ENCODE measurements at places on chromosomes 4 and X. TPM values are rescaled to one million over a fixed set of nuclear protein-coding genes. Genes with fewer than 3 reads are reported as not detected.

- no peak overlapping the region for H3K27ac ChIP-seq
- H3K4me3 ChIP-seq: no peak overlapping the region
- H3K27me3 ChIP-seq: no peaks in the 10 kb centered on the region
- H3K36me3 ChIP-seq: no peaks in the 10 kb centered on the region
Measured at GRCh38 chrX:28880136-28880535, 292.9 kb downstream of the IL1RAPL1 start.

The CXCL5 gene
- not detected for total RNA-seq

- H3K27ac ChIP-seq: peak overlapping the region; percentile 99
- no peak overlapping the region for H3K4me3 ChIP-seq
- H3K4me1 ChIP-seq: peaks cover 2% of the 10 kb centered on the region
- peak; percentile 81 for DNase-seq
- no peaks in the 10 kb centered on the region for H3K27me3 ChIP-seq
Measured at GRCh38 chrX:119503484-119503861, 35.2 kb downstream of the SLC25A5 start.

GRCh38 chr4:121016611-121017010 lies 55.7 kb downstream of the NDNF start:
- H3K27me3 ChIP-seq: no peaks in the 10 kb centered on the region
- H3K27ac ChIP-seq: no peak overlapping the region
- H3K4me3 ChIP-seq: no peak overlapping the region
- no peak for DNase-seq
- H3K36me3 ChIP-seq: no peaks in the 10 kb centered on the region

DNA sequence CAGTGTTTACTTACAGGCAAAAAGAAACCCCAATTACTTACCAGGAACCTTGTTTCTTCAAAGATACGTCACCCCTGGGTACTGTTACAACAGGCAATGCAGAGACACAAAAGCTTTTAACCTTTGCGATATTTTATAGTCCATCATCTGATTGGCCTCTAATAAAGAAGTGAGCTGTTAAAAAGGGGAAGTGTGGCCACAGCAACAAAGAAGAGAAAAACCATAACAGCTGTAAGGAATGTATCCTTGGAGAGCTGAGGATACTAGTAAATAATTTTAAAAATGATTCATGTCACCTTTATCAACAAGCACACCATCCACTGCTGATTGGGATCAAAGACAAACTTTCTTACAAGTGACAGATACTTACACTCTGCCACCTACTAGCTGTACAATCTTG lies 14.1 kb downstream of the GABRA4 start:
- H3K27me3 ChIP-seq: no peaks in the 10 kb centered on the region
- DNase-seq: no peak
- H3K4me3 ChIP-seq: no peak overlapping the region
- no peak overlapping the region for H3K27ac ChIP-seq

The UNC5C gene
- 11.2 TPM for total RNA-seq

GRCh38 chr4:76546327-76546726 lies 111.3 kb downstream of the SHROOM3 start:
- H3K27ac ChIP-seq: no peak overlapping the region
- no peaks in the 10 kb centered on the region for H3K27me3 ChIP-seq
- no peaks in the 10 kb centered on the region for H3K4me1 ChIP-seq
- H3K4me3 ChIP-seq: no peak overlapping the region
- DNase-seq: no peak
- H3K36me3 ChIP-seq: no peaks in the 10 kb centered on the region

GRCh38 chrX:140123446-140123845 lies 158.1 kb upstream of the CXorf66 start:
- no peak overlapping the region for H3K27ac ChIP-seq
- DNase-seq: no peak
- H3K4me3 ChIP-seq: no peak overlapping the region
- H3K4me1 ChIP-seq: no peaks in the 10 kb centered on the region

- no peak overlapping the region for H3K4me3 ChIP-seq
- H3K4me1 ChIP-seq: no peaks in the 10 kb centered on the region
- no peaks in the 10 kb centered on the region for H3K27me3 ChIP-seq
- DNase-seq: no peak
Measured at GRCh38 chr4:10502717-10503116, 45.5 kb upstream of the ZNF518B start.

The SUPT20HL2 gene
- total RNA-seq: not detected

DNA sequence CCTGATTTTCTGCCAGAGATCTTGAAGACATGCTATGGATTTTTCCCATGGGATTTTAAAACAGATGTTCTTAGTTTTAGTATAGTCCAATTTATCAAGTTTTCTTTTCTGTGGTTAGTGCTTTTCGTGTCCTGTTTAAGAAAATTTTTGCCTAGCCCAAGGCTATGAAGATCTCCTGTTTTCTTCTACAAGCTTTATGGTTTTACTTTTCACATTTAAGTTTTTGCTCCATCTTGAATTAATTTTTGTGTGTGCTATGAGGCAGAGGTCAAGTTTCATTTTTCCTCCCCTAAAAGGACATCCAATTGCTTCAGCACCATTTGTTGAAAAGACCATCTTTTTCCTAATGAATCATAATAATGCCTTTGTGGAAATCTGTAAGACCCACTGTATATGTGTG lies 65.6 kb downstream of the POLR2B start:
- H3K4me3 ChIP-seq: no peak overlapping the region
- H3K36me3 ChIP-seq: no peaks in the 10 kb centered on the region
- no peak for DNase-seq
- H3K4me1 ChIP-seq: peaks cover 25% of the 10 kb centered on the region

DNA sequence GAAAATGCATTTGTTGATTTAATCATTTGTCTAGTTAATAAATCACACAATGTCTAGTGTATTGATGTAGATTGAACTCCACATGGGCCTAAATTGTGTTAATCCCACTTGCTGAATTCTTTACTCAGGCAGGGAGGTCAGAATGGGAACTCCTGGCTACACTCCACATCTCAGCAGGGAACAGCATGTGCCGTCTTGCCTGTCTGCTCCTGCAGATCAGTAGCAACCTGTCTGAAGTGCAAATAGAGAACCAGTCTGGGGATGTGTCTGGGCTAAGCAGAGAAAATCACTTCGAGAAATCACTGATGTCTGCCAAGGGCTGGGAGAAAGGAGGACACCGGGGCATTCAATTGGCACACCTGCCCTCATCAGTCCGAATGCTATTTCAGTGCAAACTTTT lies 16.5 kb upstream of the MXRA5 start:
- H3K27me3 ChIP-seq: no peaks in the 10 kb centered on the region
- H3K4me3 ChIP-seq: no peak overlapping the region
- DNase-seq: no peak

The MED14 gene
- total RNA-seq: 52.0 TPM

- H3K36me3 ChIP-seq: no peaks in the 10 kb centered on the region
- H3K27ac ChIP-seq: no peak within 1 kb of the TSS
- H3K4me1 ChIP-seq: no peaks in the 10 kb centered on the region
- DNase-seq: no peak
- peak within 1 kb of the TSS; percentile 67 for H3K4me3 ChIP-seq
- no peaks in the 10 kb centered on the region for H3K27me3 ChIP-seq
Measured at GRCh38 chrX:108438110-108438623, at the start of gene COL4A6. Gene COL4A6, minus strand, starts transcription at chrX:108438422. Its CDS starts 226 bp downstream, at chrX:108438196.

GRCh38 chr4:109876634-109877265 lies 28.8 kb downstream of the LRIT3 start:
- no peak overlapping the region for H3K4me3 ChIP-seq
- no peak for DNase-seq
- no peaks in the 10 kb centered on the region for H3K4me1 ChIP-seq

The SPIN4 gene
- 12.3 TPM for total RNA-seq

The STPG2 gene
- 0.65 TPM for total RNA-seq

DNA sequence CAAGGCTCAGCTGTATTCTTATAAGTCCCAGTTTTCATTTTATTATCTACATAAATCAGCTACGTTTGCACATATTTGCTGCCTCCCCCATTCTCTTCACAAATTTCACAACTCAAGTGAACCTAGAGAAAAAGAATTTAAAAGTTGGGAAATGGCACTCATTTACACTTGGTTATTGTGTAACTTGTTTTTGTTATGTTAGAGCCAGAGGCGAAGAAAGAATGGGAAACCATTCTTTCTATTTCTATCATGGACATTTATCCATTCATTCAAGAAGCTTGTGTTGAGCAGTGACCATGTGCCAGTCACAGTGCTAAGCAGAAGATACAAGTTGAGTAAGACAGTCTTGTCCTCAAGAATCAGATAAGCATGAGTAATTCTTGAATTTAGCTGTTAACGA lies 13.5 kb downstream of the LIAS start:
- no peak overlapping the region for H3K27ac ChIP-seq
- H3K4me3 ChIP-seq: no peak overlapping the region
- H3K4me1 ChIP-seq: no peaks in the 10 kb centered on the region
- DNase-seq: no peak

The PRKG2 gene
- 0.24 TPM for total RNA-seq

- H3K4me3 ChIP-seq: no peak overlapping the region
- H3K27me3 ChIP-seq: no peaks in the 10 kb centered on the region
- H3K27ac ChIP-seq: no peak overlapping the region
- DNase-seq: no peak
- H3K4me1 ChIP-seq: no peaks in the 10 kb centered on the region
Measured at GRCh38 chr4:108185252-108185651, 16.5 kb upstream of the LEF1 start.

GRCh38 chr4:65250916-65251315 lies 419.4 kb downstream of the EPHA5 start:
- no peak for DNase-seq
- no peaks in the 10 kb centered on the region for H3K4me1 ChIP-seq
- H3K27me3 ChIP-seq: no peaks in the 10 kb centered on the region
- no peak overlapping the region for H3K27ac ChIP-seq

DNA sequence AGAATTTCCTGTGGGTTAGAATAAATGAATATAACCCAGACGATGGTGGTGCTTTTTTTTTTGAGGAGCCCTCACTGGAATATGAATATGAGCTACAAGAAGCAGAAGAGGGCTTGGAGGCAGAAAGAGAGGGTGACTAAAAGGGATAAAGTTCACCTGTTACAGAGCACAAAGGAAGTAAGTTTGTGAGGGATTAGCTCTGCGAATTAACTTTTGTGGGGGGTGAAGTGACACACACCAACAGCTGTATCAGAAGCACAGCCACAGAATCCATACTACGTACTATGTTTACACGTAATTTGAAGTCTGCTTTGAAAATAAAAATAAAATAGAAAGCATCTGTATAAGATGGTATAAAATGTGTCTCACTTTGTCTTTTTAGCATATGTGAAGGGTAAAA lies 963.6 kb upstream of the DIAPH2 start:
- no peaks in the 10 kb centered on the region for H3K4me1 ChIP-seq
- H3K27me3 ChIP-seq: no peaks in the 10 kb centered on the region
- no peak overlapping the region for H3K27ac ChIP-seq
- H3K4me3 ChIP-seq: no peak overlapping the region
- no peak for DNase-seq
- H3K36me3 ChIP-seq: no peaks in the 10 kb centered on the region

The TEX13D gene
- total RNA-seq: not detected

The GSX2 gene
- not detected for total RNA-seq

- H3K27ac ChIP-seq: no peak overlapping the region
- peaks cover 4% of the 10 kb centered on the region for H3K4me1 ChIP-seq
- peak overlapping the region; percentile 33 for H3K4me3 ChIP-seq
- no peak for DNase-seq
- no peaks in the 10 kb centered on the region for H3K36me3 ChIP-seq
Measured at GRCh38 chrX:64394059-64394873, 986 bp downstream of the MTMR8 start.

GRCh38 chr4:52001616-52002015 lies 18.5 kb downstream of the LRRC66 start:
- DNase-seq: no peak
- no peak overlapping the region for H3K27ac ChIP-seq
- H3K4me3 ChIP-seq: no peak overlapping the region
- H3K36me3 ChIP-seq: no peaks in the 10 kb centered on the region

DNA sequence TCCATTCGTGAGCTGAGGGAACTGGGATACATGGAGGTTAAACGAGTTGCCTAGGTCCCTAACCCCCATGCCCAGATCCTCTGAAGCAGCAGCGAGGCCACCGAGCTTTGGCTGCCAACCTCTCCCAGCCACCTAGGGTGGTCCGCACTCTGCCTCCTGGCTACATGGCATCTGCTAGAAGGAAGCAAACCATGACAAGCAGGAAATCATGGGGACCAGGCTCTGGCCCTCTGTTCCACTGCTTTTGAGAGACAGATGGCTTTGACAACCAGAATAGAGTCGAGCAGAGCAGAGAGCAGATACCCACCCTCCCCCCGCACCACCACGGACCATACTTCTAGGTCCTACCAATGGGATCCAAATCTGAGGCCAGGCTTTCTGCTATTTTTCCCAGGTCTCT lies 37.5 kb upstream of the NKRF start:
- H3K36me3 ChIP-seq: no peaks in the 10 kb centered on the region
- no peak overlapping the region for H3K27ac ChIP-seq
- no peaks in the 10 kb centered on the region for H3K27me3 ChIP-seq
- H3K4me1 ChIP-seq: no peaks in the 10 kb centered on the region

DNA sequence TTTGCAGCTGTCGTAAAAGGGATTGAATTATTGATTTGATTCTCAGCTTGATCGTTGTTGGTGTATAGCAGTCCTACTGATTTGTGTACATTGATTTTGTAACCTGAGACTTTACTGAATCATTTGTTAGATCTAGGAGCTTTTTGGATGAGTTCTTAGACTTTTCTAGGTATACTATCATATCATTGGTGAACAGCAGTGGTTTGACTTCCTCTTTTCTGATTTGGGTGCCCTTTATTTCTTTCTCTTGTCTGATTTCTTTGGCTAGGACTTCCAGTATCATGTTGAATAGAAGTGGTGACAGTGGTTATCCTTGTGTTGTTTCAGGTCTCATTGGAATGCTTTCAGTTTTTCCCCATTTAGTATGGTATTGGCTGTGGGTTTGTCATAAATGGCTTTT lies 8.4 kb downstream of the APOOL start:
- no peak overlapping the region for H3K27ac ChIP-seq
- no peaks in the 10 kb centered on the region for H3K27me3 ChIP-seq
- no peak for DNase-seq
- H3K4me3 ChIP-seq: no peak overlapping the region
- H3K36me3 ChIP-seq: no peaks in the 10 kb centered on the region

DNA sequence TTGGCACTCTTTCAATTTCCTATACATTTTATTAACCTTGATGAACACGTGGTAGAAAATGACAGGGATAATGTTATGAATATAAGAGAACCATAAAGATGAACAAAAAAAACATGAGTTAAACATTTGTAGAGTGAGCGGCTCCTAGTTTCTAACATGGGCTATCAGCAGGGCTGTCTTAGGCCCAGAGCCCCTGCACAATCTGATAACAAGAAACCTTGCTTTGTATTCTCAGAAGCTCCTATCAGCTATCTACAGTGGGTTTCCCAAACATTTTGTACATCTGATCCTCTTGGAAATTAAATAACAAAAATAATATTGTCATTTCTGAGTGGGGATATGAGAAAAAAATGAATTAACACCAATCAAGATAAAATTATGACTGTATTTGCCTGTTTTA lies 10.6 kb upstream of the RBPJ start:
- DNase-seq: no peak
- no peaks in the 10 kb centered on the region for H3K4me1 ChIP-seq
- no peaks in the 10 kb centered on the region for H3K27me3 ChIP-seq
- H3K4me3 ChIP-seq: no peak overlapping the region
- H3K27ac ChIP-seq: no peak overlapping the region
- H3K36me3 ChIP-seq: no peaks in the 10 kb centered on the region

Data from aorta (tissue), 5 donors.